Activated CD8-positive, alpha-beta memory T cell treated with anti-CD3 and anti-CD28 coated beads for 24 hours (primary cell): ENCODE measurements at places on chromosomes 11 and 22.

DNA sequence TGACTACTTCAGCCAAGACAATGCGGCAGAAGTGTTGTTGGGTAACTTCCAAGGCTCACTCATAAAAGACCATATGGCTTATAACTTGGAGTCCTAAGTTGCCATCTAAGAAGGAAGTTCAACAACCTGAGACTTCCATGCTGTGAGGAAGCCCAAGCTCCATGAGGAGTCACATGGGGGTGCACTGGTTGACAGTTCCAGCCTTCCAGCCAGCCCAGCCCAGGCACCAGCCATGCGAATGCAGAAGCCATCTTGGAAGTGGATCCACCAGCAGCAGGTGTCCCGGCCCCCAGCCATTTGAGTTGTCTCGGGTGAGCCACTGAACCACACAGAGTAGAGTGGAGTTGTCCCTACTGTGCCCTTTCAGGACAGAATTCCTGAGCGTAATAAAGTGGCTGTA, 32.8 kb upstream of the WNT7B start:
- DNase-seq, result no peak

- no peak for DNase-seq
These were observed 15.0 kb upstream of the PRR5 start for GRCh38 chr22:44686873-44687600.

GRCh38 chr11:27427183-27427980, 45.2 kb downstream of the LGR4 start:
- DNase-seq, result no peak

- DNase-seq, result no peak
These were observed 25.3 kb upstream of the KRTAP5-6 start for GRCh38 chr11:1671658-1672057.

- no peak for DNase-seq
These were observed 52.5 kb downstream of the RCN1 start for GRCh38 chr11:32143378-32143777.
